Stimulated activated CD8-positive, alpha-beta memory T cell treated with anti-CD3 and anti-CD28 coated beads, Interleukin-7, amount 100 ng/mL, for 1 hour (primary cell): ENCODE measurements at places on chromosomes 1 and 21.

- no peak for DNase-seq
Observed at GRCh38 chr1:245666412-245666811, 511.6 kb downstream of the KIF26B start.

- DNase-seq = no peak
Observed at GRCh38 chr1:38997034-38997900, 6.2 kb downstream of the AKIRIN1 start.

- no peak for DNase-seq
Observed at GRCh38 chr1:107835151-107835670, 129.8 kb downstream of the VAV3 start.

GRCh38 chr1:162964901-162965300 lies 103.9 kb upstream of the CCDC190 start:
- DNase-seq = no peak

- DNase-seq = no peak
Observed at GRCh38 chr1:176847052-176847451, 317.5 kb downstream of the ASTN1 start.

GRCh38 chr21:32257962-32258785 lies 20.7 kb downstream of the MIS18A start:
- DNase-seq = no peak

DNA sequence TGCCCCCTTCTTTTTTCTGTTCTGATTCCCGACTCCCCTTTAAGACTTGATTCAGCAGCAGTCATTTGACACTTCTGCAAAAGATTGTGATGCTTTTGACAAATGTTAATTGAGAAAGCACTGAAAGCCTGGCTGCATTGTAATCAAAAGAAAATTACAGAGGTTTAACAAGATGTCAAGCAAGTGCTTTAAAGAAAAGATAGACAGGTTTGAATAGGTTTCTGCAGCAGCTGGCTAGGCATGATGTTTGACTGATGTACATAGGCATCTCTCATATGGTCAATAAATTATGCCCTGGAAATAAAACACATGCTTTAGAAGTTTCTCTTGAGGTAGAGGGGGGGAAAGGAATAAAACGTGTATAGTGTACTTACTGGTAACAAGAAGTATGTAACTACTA lies 147.8 kb downstream of the ADGRL2 start:
- DNase-seq = no peak

DNA sequence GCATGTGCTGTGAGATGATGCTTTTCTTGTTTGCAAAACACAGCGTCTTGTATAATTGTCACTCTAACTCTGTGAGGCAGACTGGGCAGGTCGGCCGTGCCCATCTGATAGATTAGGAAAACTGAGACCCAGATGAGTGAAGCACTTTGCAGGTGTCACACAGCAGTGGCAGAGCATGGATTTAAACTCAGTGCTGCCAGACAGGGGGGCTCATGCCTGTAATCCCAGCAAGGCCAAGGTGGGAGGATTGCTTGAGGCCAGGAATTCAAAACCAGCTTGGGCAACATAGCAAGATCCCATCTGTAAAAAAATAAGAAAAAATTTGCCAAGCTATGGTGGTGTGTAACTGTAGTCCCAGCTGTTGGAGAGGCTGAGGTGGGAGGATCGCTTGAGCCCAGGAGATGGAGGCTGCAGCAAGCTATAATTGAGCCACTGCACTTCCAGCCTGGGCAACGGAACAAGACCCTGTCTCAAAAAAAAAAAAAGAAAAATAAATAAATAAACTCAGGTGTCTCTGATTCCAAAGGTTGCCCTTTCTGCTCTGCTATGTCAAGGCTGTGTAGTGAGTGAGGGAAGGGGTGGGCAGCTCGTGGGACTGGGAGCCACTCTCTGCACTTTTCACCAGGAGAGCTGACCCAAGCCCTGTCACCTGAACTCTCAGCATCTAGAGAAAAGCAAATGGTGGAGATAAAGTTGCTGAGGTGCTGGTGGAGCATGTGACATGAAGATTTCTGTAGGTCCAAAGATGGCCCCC lies 32.9 kb upstream of the NPPB start:
- DNase-seq = no peak

DNA sequence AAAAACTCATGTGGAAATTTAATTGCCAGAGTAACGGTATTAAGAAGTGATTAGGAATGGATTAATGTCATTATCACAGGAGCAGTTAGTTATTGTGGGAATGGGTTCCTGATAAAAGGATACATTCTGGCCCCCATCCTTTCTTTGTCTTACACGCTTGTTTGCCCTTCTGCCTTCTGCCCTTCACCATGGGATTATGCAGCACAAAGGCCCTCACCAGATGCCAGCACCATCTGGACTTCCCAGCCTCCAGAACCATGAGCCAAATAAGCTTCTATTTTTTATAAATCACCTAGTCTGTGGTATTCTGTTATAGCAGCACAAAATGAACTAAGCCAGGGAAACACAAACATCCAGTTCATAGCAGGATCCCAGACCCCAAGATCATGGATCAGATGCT lies 33.9 kb upstream of the POU2F1 start:
- DNase-seq = no peak

- no peak for DNase-seq
Observed at GRCh38 chr1:209456878-209457277, 126.6 kb upstream of the CAMK1G start.

DNA sequence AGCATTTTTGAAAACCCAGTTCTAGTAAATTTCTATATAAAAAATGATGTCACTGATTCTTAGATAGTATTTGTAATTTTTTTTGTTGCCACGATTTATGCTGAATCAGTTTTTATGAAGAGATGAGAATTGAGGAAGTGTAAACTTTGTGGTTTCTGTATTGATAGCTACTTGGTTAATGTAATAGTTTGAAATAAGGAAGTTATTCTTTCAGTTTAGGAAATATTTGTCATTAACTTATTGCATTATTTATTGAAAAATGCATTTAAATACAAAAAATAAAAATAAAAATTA lies 97.8 kb downstream of the ZFYVE9 start:
- DNase-seq = no peak

GRCh38 chr1:167455786-167456446 lies 62.4 kb downstream of the CD247 start:
- no peak for DNase-seq

GRCh38 chr1:35575416-35575958 lies 2.4 kb downstream of the TFAP2E start:
- DNase-seq = no peak

DNA sequence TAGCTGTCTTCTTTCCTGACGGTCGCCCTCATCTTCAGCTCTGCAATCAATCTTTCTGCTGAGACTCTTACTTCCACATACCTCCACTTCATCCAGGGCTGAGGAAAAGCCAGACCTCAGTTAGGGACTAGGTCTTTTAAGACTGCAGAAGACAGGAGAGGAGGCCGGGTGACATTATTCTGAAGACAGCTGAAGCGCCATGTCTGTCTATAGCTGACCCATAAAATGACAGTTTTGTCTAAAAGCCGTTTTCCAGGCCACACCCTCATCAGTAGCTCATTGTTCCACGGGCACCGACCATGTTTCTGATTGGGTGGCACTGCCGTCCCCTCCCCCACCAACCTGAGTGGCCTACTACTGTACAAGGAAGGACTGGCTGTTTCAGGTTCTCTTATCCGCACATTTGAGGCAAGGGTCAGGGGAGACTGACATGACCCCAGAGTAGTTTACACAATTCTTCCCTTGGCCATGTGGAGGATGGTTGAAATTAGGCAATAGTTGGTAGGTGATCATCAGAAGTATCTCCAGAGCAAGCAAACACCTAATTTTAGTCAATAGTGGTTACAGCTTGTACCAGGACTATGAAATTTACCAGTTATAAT lies at the start of gene ADCY10:
ADCY10 (minus strand) TSS at position 240 of the 602 bp plus-strand sequence. CDS start 8,994 bp downstream, outside the sequence.
- no peak for DNase-seq

DNA sequence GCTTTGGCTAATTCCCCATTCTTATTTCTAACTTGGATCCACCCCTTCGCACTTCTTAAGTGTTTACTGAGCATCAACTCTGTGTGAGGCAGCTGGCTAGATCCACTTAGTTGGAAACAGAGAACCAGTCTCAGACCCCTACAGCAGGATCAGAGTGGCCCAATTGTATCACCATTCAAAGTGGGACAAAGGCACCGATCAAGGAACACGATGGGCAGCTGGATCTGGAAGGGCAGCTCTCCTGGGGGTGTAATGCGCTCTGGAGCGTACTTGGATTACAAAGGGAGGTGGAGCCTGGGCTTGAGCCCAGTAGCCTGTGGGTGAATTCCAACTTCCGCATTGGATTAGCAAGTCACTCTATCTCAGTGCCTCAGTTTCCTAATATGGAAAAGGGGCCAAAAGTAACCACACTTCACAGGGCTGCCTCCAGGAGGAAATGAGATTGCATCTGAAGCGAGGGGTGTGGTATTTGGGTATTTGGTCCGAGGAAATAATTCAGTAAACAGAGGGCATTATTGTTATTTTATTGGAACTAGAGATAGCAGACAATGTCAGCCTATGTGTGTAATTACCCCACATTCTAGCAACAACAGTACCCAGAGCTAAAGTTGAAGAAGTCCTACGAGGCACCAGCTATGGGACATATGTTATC lies 11.9 kb downstream of the ECE1 start:
- no peak for DNase-seq

DNA sequence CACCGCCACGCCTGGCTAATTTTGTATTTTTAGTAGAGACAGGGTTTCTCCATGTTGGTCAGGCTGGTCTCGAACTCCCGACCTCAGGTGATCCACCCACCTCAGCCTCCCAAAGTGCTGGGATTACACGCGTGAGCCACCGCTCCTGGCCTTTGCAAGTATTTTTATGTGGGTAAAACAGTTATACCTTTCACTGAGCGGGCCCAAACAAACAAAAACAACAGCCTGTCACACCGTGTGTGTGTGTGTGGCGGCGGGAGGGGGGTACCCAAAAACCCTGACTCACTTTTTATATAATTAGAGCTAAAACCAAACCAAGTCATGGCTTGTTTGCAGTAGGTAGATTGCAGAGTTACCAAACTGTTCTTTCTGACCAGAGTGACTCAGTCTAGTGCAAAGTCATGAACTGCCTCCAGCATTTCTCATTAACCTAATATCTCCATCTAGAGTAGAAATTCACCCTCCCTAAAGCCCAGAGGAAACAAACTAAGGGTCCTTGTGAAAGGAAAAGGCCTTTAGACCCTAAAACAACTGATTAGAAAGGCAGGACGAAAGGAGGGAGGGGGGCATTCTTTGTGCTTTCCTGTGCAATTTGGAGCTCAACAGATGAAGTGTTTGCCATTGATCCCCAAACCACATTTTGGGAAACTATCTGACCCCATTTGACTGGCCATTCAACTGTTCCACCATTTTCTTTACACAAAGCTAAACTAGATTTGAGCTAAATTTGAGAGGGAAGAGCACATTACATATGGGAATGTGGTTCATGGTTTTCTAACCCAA lies 181.0 kb downstream of the DHRS3 start:
- DNase-seq = no peak

- no peak for DNase-seq
Observed at GRCh38 chr1:227782226-227782625, 33.2 kb upstream of the PRSS38 start.

- no peak for DNase-seq
Observed at GRCh38 chr1:60942896-60943638, 139.3 kb upstream of the NFIA start.

GRCh38 chr1:79902418-79902817 lies 895.9 kb upstream of the ADGRL4 start:
- no peak for DNase-seq

DNA sequence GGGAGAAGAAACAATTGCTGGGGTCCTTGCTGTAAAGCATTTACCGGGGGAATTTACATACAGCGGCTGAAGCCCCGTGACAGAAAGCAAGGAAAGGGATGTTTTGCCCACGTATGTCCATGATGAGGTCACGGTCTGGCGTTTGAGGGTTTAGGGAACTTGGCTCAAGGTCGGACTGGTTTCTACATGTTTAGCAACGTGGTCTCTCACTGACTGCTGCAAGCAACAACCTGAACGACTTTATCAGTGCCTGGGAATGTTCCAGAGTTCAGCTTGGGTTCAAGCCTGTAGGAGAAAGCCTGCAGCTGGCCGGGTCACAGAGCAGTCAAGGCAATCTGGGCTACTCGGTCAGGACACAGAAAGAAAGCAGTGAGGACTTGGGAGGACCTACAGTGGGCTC lies 323.3 kb downstream of the AJAP1 start:
- no peak for DNase-seq

DNA sequence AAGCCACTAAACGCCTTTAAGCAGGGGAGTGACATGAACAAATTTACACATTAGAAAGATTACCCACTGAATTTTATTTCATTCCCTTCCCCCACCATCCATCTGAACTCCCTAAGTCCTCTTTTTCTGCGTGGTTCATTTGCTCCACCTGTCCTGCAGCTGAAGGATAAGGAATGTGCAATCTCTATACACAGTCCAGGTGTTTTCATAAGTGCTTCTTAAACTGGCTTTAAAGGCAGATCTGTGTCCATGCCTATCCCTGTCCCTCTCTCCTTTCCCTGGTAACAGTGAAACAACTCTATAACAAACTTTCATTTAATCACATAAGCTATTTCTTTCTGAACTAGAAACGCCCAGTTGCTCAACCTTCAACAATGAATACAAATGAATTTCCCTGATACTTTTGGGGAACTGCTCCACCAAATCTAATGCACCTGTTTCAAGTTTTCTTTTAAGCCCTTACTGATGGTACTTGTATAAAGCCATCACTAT lies 8.4 kb downstream of the GSTM3 start:
- no peak for DNase-seq

- DNase-seq = no peak
Observed at GRCh38 chr21:40595806-40596205, 251.2 kb downstream of the DSCAM start.

DNA sequence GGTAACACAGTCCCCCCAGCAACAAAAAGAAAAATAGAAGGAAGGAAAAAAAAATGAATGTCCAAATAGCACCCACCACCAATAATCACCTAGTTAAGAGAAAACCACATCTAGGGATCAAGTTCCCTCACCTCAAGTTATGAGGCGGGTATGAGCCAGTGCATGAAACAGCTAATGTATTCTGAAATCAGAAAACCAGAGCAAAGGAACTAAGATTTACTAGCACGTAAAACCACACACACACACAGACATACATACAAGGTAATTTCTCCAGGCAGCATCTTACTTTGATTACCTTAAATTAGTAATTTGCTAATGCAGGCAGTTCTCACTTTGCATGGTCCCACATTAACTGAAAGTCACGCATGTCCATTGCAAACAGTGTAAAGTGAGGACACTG lies 109.8 kb downstream of the HLCS start:
- DNase-seq = no peak

DNA sequence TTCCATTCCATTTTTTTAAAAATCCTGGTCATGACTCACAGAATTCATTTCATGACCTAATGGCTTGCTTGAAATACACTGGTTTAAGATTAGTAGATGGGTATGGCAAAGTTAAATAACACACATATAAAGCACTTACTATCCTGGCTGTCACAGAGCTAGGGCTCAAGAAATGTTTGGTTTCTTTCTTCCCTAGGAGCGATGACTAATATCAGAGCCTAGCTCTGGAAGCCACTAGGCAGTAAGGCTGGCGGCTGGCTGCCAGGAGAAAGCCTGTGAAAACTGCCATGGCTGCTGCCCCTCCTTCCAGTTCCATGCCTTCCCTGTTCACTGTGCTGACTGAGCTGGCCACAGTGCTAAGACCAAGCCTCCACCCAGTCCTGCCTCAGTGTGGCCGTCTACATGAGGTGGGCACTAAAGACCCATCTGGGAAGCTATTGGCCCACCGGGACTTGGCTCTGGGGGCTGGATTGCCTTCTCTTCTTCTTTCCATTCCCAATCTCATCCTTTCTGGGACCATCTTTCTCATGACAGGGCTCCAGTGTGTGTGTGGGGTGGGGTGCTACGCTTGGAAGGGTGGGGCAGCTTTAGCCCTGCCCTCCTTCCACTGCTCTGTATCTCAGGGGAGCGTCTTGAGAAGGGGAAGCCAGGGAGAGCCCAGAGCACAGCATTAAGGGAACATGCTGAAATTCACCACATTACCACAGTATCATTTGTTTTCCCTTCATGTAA lies 10.8 kb upstream of the ASCL5 start:
- no peak for DNase-seq

GRCh38 chr1:39866767-39867166 lies 16.5 kb downstream of the TRIT1 start:
- DNase-seq = no peak
